Ammon's horn (tissue), 1 donor: ENCODE measurements at places on chromosomes 5 and 9.
A peak's percentile ranks its signal among the peaks of the same experiment; 100 is the strongest.

GRCh38 chr5:84602371-84602771, 217.7 kb upstream of the EDIL3 start:
- no peak for DNase-seq

DNA sequence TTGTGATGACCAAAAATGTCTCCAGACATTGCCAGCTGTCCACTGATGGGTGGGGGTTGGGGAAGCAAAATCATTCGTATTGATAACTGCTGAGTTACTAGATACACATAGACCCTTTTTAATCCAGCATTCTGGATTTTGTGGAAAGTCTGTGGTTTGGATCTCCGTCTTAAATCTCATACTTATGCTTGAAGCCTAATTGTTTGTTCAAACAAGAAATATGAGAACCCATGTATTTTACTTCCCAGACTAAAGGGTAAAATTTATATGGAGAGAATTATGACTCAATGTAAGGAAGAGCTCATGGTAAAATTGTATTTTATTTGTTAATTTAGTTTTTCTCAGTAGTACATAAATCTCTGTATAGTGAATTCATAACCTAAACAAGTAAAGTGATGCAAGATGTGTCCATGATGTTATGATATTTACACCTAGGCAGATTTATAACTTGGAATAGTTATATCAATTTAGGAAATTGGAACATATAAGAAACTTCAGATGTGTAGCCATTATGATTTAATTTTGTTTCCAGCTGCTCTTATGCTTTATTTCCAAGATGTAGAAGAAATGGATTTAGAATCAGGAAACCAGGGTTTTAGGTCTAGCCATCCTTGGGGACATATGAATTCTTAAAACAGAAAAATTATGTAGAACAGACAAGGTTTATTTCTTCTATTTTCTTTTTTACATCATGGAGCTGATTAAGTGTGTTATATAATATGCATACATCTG, 4.5 kb upstream of the OGN start:
- no peak for DNase-seq

DNA sequence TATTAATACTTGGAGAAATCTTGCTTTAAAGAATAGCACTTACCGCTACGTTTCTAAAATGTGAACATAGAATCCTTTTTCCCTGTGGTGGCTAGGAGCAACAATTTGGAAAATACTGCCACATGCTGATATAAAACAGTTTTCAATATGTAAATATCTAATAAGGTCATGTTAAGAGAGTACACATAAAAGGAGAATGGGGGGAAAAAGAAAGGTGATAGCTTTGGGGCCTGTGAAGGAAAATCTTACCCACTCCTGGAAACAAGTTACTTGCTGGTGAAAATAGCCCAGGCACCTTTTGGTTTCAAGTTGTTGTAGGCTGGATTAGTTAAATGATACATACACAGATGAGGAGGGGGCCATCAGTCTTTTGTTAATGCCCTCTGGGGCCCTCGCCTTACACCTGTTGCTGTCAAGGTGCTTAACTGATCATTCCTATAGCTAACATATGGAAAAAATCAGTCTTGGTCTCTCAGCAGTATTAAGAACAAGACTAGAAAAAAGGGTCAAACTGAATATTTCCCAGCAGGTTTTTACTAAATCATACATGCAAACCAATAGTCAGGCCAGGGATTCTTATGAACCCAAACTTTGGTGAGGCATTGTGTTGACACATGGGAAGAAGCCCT, 24.1 kb downstream of the FYB1 start:
- DNase-seq: no peak

- DNase-seq: no peak
Measured at GRCh38 chr9:132014218-132014805, 65.4 kb downstream of the MED27 start.

- DNase-seq: peak; percentile 31
Measured at GRCh38 chr5:36494841-36495601, 111.4 kb upstream of the SLC1A3 start.

- peak; percentile 59 for DNase-seq
Measured at GRCh38 chr5:80184235-80185023, 71.4 kb downstream of the SERINC5 start.

GRCh38 chr5:78537821-78538220, 110.8 kb downstream of the LHFPL2 start:
- peak; percentile 87 for DNase-seq
